ENCODE measurements at places on chromosomes 11 and 22.
A peak's percentile ranks its signal among the peaks of the same experiment; 100 is the strongest.

DNA sequence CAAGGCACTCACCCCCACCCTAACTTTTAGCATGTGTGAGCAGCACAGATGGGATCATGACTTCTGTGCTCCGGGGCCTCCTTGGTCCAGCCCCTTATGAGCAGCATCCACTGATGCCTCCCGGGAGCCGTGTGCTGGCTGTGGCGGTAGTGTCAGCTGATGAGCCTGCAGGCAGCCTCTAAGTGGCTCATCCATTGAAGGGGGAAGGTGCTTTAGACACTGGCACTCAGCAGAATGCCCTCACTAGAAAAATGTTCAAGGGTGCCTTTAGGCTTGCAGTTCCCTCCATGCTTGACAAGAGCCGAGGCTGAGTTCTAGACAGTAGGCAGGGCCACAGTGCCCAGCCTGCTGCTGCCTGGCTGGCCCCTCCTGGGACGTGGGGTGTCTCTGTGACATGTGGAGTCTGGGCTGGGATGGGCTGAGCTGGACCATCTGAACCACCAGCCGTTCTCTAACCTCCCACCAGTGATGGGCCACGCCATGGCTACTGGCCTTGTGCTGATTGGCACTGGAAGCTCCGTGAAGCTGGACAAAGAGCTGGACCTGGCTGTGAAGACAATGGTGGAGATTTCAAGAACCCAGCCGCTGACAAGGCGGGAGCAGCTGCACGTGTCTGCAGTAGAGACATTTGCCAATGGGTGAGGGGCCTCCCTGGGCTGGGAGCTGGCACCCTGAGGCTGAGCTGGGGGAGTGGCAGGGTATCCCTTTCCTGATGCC lies 5.8 kb downstream of the TTC38 start:
- DNase-seq, result no peak

- DNase-seq, result no peak
These were observed 38.6 kb upstream of the DLAT start for GRCh38 chr11:111986589-111986988.

DNA sequence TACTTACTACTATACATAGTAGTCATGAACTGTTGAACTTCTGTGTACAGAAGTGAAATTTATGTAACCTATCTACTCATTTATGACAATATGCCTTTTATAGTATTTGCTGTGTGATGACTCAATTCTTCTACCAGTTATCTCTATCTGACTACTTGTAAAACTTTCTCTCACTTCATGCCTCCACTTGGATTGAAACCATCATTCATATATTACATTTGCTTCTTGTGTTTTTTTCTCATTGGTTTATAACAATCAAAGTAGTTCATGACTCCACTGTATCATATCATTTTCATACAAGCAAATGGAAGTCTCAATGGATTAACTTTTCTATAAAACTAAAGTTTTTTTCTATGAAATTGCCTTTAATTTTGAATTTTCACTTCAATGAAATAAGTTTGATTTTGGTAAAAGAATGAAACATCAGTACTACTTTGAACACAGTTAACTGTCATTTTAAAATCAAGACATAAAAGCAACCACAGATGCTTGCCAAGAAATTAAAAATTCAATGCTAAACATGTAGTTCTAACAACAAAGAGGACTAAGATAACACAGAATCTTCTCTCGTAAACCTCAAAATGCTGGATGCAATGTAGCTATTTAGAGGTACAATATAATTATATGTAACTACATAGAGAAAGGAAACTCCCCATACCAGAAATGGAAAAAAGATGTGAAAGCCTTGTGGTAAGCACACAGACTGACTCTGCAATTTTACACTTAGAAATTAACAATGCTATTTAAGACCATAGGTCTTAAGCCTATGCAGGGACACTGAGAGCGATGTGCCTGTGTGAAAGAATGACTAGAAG lies 27.6 kb upstream of the EXPH5 start:
- no peak for DNase-seq

DNA sequence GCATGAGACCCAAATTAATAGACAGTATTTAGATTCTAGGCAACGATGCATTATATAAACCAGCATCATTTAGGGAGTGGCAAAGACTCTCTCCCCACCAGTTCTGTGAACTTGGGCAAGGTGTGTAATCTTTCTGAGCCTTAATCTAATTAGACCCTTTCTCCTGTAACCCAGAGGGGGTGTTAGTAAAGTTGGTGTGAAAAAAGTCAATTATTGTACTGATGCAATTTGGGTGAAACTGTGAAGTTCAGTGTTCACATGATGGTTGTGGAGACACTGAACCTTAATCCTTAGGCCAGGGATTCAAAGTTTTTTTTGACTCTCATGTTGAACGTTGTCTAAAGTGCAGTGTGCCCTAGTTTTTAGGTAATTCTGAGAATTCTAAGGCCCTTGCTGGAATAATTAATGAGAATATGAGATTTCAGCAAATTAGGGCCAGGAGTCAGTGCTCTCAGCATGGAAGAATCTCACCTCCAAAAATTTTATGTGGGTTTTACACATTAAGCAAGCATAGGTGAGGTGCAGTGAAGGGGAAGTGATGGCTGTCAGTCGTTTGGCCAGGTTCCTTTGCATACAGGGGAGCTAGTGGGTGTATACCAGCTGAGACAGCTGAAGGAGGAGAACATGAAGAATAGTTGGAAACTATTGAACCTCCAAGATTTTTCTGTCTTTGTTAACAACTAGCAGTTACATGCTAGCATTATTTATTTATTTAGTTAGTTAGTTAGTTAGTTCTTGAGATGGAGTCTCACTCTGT lies 94.2 kb downstream of the PTPRJ start:
- DNase-seq, result no peak

- DNase-seq, result no peak
These were observed 72.8 kb upstream of the PICALM start for GRCh38 chr11:86141727-86142126.

DNA sequence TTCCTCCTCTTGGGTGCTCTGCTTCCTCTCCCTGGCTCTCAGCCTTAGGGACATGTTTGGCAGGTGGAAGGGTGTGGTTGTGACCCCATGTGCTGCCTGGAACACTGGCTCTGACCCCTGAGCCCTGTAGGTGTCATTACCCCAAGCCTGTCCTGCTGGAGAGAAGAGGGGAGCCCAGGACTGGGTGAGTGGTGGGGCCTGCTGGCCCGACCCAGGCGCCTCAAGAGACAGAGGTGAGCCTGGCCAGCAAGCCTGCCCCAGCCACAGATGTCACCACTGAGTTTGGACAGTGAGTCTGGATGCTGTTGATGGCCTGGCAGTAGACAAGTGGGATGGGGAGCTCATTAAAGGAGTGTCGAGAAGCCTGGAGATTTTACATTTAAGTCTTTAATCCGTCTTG lies 1112.2 kb downstream of the BRD1 start:
- no peak for DNase-seq

GRCh38 chr11:21511835-21512440 lies 680.9 kb upstream of the ANO5 start:
- DNase-seq, result peak; percentile 31

DNA sequence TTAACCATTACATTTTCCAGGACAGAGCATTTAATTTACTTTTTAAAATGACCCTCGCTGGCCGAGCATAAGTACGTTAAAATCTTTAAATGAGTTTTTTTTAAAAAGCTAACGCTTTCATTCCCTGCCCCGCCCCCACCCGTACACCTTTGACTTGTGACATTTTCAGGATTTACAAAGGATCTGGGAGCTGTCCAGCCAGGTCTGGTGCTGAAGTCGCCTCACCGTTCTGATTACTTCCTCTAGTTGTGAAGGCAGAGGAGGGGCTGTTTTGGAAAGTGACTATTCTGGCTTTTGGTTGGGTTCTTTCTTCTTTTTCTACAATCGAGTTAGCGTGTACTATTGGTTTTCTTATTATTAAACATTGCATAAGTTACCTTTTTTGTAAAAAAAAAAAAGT lies 2.9 kb downstream of the C11orf87 start:
- peak; percentile 41 for DNase-seq

GRCh38 chr22:47997052-47997590 lies 1234.7 kb downstream of the TBC1D22A start:
- no peak for DNase-seq

DNA sequence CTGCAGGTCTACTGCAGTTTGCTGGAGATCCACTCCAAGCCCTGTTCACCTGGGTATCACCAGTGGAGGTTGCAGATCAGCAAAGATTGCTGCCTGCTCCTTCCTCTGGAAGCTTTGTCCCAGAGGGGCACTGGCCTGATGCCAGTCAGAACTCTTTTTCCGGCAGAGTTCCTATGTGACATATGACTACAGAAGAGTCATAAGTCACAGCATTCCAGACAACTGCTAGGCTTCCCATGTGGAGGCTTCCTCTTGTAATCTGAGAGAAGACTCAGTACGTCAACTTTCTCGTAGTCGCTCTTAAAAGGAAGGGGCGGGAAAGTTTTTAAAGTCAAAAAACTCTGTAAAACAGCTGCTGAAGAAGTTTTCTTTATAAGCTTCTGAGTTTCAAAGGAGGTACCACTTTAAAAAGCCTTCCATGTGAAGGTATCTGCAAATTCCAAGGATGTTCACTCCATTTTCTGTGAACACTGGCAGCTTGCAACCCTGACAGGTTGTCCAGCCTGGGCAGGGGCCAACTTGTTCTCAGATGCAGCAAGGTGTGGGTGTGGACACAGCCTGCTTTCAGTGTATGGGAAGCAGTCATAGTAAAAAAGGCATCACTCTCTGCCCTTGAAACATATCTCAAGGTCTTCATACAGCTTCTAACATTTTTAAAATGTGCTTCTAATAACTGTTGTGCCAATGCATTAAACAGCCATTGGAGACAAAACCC lies 97.8 kb downstream of the ME3 start:
- no peak for DNase-seq

DNA sequence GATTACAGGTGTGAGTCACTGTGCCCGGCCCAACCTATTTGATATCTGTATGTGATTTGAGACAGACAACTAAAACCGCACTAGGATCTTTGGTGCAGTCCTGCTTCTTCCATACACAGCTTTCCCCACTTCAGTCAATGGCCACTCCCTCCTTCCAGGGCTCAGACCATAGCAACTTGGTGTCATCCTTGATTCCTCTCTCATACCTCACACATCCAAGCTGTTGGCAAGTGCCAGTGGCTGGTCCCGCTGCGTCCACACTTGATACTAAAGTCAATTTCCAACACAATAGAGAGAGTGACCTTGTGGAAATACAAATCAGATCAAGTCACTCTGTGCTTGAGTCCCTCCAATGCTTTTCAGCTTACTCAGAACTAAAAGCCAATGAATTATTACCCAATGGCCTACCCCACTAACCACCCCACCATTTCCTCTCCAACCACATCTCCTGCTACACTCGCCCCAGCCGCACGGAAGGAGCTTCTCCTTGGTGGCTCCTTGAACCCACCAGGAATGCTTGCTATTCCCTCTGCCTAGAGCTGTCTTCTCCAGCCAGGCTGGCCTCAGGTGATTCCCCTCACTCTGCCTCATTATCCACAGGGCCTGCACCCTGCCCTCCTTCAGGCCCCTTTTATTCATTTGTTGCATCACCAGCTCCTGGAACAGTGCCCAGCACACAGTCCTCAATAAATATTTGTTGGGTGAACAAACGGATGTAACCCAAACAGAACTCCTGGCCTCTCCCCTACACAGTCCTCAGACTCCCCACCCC lies 12.9 kb downstream of the ABTB2 start:
- DNase-seq, result no peak

- DNase-seq, result no peak
These were observed 19.3 kb upstream of the RASL10A start for GRCh38 chr22:29334696-29335344.

DNA sequence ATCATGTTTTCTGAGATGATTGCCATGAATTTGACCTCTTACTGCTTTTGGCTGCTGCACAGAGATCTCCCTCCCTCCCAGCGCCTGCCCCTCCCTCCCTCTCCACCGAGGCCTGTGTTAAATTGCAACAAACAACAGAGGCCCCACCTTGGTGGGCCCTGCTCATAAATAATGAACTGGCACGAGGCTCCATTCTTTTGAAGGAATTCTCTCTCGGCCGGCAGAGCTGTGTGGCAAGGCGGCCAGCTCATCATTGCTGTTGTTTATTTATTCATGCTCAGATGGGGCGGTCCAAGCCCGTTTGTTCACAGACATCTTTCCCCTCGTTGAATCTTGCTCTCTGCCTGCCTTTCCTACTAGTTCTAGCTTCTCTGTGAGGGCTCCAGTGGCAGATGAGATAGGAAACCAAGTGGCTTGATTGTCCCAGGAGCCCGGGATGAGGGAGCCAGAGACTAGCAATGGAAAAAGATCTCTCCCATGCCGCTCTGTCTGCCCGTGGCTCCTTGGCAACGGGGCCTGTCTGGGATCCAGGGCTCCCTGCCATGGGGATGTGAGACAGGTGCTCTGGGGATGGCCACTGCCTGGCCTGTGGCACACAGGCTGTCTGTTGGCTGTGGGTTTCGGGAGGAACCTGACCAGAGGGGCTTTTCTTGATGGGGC lies 192.6 kb downstream of the DSCAML1 start:
- no peak for DNase-seq

- DNase-seq, result no peak
These were observed 96.2 kb upstream of the TEAD1 start for GRCh38 chr11:12577725-12578644.

GRCh38 chr11:80355251-80355650 lies 914.4 kb upstream of the TENM4 start:
- no peak for DNase-seq

- DNase-seq, result no peak
These were observed 9.1 kb upstream of the CKAP5 start for GRCh38 chr11:46855167-46855566.

- no peak for DNase-seq
These were observed 395 bp upstream of the HIPK3 start for GRCh38 chr11:33256813-33257159.

GRCh38 chr11:61587541-61587941 lies 6.7 kb upstream of the SYT7 start:
- DNase-seq, result no peak

- DNase-seq, result no peak
These were observed 8.8 kb upstream of the CUL5 start for GRCh38 chr11:107999759-108000455.

GRCh38 chr11:1888347-1888753 lies 3.3 kb downstream of the PRR33 start:
- DNase-seq, result no peak

DNA sequence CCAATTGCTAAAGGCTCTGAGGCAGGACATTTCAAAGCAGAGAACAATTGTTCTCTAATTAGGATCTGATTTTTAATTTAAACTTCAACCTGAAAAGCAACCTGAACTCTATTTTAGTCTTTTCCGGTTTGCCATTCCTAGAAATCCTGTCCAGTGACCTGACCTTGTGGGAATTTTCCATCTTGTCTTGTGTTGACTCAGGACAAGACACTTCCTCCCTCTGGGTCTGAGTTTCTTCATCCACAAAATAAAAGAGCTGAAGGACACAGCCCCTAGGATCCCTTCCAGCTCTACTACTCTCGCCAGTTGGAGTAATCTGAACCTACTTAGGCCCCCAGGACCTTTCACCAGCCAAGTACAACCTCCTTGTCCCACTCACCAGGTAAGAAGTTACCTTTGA lies 66.5 kb upstream of the POU2AF1 start:
- no peak for DNase-seq

- DNase-seq, result no peak
These were observed 57.8 kb upstream of the PTPN5 start for GRCh38 chr11:18849406-18849805.
